ENCODE measurements at places on chromosomes 1 and 21. TPM values are rescaled to one million over a fixed set of nuclear protein-coding genes. Genes with fewer than 3 reads are reported as not detected.

The LYPD8 gene
- not detected for total RNA-seq

DNA sequence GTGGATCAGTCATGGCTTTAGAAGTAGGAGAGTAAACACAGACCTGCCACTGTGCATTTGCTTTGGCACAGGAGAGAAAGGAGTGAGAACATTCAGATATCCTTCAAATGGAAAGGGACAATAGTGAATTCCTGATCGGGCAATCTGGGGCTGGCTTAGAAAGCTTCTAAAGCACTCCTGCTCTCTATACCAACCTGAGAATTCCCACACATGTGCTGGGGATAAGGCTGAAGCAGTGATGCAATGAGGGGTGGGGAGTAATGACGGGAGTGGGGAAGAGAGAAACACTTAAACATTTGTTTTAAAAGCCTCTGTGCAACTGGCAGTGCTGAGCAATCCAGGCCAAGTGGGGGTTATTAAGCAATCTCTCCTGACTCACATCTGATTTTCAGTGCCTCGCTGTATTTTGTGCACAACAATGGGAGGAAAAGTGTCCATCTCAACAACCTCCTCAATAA lies 108.8 kb downstream of the KIAA0319L start:
- no peak for DNase-seq

DNA sequence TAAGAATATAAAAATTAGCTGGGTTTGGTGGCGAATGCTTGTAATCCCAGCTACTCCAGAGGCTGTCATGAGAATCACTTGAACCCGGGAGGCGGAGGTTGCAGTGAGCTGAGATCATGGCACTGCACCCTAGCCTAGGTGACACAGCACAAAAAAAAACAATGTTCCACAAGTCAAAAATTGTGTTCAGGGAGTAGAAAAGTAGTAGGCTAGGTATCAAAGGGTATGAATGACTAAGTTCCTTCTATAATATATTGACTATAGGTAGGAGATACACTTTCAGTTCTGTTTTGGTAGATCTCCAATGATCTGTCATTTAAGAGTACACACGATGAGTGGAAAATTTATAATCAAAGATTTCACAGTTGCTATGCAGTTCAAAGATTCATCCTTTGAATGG lies 16.7 kb downstream of the USP48 start:
- peak; percentile 21 for DNase-seq

GRCh38 chr1:89815611-89816010 lies 5.2 kb upstream of the LRRC8D start:
- DNase-seq = no peak

GRCh38 chr1:55702064-55702463 lies 486.9 kb upstream of the USP24 start:
- no peak for DNase-seq

GRCh38 chr1:42945164-42945563 lies 13.5 kb downstream of the SLC2A1 start:
- DNase-seq = no peak

DNA sequence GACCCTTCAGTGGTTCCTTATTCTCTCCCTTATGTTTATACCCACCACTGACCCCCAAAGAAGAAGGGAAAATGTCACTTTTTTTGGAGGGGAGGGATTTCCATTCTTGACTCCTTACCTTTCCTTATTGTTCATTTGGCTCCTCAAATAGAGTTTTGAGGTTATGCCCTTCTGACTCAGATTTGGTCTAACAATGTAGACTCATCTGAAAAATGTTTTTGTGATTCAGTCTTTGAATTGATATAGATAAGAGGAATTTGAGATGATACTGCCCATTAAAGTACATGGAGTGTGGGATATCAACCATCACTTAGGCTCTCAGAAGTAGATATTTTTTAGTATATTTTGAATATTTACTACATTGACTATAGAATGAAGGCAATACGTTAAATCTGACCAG lies 16.1 kb downstream of the USP1 start:
- DNase-seq = no peak

DNA sequence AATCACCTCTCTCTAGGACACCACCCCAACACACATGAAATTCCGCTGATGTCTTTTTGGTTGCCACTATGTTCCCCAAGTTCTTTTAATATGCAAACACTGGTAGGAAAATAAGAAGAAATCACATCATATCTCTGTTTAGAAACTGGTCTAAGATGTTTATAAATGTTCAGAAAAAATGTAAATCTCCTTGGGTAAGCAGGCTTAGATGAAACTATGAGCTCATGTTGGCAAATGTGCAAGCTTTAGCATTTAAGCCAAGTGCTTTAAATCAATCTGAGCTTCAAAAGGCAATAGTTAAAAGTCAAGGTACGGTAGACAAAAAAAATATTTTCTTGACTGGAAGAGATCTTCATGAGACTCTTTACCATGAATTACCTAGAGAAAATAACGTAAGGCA lies 25.2 kb upstream of the SLAMF9 start:
- DNase-seq = no peak

DNA sequence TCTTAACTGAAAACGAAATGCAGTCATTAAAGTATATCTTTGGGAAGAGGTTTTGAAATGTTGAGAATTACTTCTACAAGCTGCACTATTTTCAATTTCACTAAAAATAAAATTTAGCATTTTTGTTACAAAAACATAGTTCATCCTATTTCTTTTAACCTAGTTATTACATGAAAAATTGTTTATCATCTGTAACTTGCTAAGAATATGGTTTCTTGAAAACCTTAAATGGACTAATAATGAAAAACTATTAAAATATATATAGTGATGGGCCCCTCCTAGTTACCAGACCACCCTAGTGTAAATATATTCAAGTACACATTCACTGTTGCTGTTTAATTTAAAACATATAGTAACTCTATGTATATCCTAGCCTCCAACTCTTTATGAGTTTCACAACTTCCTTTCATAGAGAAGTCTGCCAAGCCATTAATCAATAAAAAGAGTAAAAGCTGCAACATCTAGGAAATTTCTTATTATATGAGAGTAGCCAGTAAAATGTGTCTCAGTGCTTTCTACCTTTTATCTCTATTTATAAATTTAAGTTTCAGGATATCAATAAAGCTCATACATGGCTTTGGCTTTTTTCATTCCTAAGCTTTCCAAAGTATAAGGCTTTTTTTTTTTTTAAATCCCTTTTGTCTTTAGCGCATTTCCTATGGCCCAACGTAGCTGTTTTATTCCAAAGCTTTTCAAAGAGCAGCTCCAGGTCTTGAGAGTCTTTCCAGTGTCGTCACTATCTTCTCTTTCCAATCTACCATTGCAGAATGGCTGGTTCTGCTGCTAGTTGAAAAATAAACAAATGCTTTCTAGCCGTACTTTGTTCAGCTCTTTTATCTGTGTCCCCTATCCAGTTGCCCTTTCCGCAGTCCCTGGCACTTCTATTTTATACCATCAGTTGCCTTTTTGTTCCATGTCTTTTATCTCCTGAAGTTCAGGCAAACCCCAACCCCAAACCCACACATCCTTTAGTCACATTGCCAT lies 6.5 kb downstream of the IRF2BP2 start:
- no peak for DNase-seq

DNA sequence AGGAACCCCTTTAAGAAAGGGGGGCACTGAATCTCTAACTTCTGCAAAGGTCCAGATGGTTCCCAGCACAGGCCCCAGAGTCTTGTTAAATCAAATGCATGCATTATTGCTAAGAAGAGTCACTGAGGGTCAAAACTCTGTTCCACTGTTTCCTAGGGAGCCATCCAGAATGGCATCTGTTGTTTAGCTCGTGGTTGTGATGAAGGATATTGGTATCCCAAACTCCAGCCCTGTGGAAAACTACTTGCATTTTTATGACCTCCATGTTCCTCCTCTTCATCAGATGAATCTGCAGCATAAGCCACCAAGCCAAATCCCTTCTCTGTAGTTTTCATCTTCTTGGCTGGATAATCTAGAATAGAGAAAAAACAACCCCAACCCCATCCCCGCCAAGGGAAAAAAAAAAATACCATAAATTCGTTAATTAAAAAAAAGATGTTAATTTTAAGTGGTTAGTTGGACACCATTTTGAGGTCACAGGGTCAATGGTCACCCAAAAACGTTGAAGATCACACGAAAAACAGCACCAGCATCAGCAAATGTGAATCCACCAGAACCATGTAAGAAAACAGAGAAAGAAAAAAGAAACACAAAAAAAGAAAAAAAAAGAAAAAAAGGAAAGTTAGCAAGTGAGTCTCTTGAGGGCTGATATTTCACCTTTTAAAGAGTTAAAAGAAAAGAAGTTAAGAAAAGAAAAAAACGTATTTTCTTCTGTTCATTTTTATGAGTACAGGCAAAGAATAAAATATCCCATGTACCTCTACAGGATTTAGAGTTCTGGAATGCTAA lies 3.0 kb upstream of the RIT1 start:
- no peak for DNase-seq

DNA sequence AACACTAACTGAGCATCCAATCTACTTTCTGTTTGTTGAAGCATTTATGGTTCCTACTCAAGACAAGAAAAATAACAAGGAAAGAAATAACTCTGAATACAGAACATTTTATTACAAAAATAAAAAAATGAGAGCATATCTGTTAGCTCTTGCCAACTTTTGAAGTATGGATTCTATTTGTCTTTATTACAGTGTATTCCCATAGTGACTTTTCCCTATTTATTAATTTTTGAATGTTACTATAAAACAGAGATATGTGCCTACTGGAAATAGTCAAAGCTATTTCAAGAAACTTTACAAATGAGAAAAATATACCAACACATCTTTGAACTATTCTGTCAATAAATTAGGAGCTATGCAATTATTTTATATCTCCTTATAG lies 153.0 kb downstream of the HLX start:
- no peak for DNase-seq

- peak; percentile 21 for DNase-seq
These were observed 50.5 kb upstream of the PRRC2C start for GRCh38 chr1:171434717-171435346.

Data from activated CD4-positive, alpha-beta T cell treated with anti-CD3 and anti-CD28 coated beads for 36 hours (primary cell).